ENCODE measurements at places on chromosomes 1 and 21. TPM values are rescaled to one million over a fixed set of nuclear protein-coding genes. Genes with fewer than 3 reads are reported as not detected.

The BRDT gene
- not detected for total RNA-seq

The S100B gene
- 0.60 TPM for total RNA-seq

The OR6N1 gene
- total RNA-seq = not detected

GRCh38 chr1:218275823-218276222, 9.3 kb upstream of the RRP15 start:
- DNase-seq = no peak

The SLC44A3 gene
- total RNA-seq = 1.7 TPM

- DNase-seq = peak; percentile 9
These were observed 609.8 kb upstream of the NCAM2 start for GRCh38 chr21:20388400-20388799.

The AK5 gene
- 1.5 TPM for total RNA-seq

DNA sequence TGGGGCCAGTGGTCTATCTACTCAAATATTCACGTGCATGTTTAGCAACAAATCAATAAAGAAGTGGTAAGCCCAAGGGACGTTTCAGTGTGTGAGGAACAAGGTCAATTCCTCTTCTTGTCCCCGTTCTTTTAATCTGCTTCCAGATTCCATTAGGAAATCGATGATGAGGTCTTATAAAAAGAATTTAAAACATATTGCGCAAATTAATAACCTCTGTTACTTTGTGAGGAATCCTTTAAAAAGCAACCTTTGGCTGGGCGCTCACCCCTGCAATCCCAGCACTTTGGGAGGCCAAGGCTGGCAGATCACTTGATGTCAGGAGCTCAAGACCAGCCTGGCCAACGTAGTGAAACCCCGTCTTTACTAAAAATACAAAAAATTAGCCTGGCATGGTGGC, 113.0 kb upstream of the TMPRSS2 start:
- DNase-seq = no peak

DNA sequence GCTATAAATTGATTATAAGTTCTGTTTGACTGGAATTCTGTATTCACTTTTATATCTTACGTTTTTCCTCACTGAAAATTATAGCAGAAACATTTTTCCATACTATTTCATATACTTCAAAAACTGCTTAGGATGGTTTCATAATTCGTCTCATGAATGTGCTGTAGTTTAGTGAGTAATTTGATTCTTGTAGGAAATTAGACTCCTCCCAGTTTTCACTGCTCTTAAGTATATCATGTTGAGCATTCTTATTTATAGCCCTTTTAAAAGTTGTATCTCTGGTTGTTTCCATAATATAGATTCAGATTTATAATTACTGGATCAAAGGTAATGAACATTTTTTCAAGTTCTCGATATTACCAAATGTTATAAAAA, 250.6 kb downstream of the FMN2 start:
- no peak for DNase-seq

GRCh38 chr1:60904099-60904851, 178.1 kb upstream of the NFIA start:
- no peak for DNase-seq

Data from neural progenitor cell (in vitro differentiated cells).